ENCODE measurements at places on chromosomes 1 and 21.

DNA sequence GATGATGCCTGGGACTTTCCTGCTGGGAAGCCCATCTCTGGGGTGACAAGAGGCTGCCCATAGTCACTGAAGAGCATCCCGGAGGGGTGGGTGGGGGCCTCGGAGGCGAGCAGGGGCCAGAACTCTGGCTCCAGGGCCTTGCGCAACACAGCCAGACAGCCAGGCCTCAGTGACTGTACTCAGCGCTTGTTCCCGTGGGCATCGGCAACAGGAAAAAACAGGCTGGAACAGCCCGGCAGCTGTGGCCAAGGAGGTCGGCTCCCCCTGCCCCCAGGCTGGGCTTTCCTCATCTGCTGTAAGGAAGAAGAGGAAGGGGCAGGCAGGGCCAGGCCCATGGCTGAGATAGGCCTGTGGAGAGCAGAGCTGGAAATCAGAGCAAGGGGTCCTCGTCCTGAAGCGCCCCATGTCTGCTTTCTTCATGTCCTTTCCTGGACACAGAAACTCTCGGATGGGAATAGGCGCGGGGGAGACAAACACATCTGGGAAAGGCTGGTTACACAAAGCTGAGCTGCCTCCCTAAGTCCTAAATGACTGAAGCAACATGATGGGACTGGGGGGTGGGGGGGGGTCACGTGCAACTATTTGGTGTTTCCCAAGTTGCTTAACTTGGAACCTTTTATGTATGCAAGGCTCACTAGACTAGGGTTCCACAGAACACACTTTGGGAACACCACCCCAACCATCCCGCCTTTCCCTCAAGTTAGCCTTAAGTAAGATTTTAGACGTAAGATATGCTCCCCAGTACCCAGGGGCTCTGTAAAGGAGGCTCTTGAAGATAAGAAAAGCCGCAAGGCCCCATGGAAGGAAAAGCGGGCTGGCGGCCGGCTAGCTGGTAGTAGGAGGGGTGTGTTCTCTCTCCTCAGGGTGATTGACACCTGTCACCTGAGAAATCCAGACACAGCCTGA, 30.7 kb downstream of the HSPG2 start:
- DNase-seq, result no peak

- DNase-seq, result no peak
Measured at GRCh38 chr1:32759997-32760623, 57.0 kb downstream of the YARS1 start.

GRCh38 chr1:19009126-19009881, 52.8 kb upstream of the IFFO2 start:
- DNase-seq, result no peak

- no peak for DNase-seq
Measured at GRCh38 chr1:247574236-247574635, 13.9 kb upstream of the OR2G2 start.

- DNase-seq, result no peak
Measured at GRCh38 chr1:192488058-192488457, 87.5 kb upstream of the RGS1 start.

DNA sequence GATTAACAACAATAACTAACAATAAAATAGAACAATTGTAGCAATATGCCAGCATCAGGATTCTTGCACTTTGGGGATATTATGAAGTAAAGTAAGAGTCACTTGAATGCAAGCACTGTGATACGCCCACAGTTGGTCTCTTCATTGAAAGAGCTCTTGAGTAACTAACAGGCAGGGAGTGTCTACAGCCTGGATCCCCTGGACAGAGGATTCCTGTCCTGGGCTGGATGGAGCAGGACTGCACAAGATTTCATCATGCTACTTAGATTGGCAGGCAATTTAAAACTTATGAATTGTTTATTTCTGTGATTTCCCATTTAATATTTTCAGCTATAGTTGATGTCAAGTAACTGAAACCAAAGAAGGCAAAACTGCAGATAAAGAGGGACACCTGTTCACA, 13.7 kb upstream of the KRTAP19-5 start:
- DNase-seq, result no peak

DNA sequence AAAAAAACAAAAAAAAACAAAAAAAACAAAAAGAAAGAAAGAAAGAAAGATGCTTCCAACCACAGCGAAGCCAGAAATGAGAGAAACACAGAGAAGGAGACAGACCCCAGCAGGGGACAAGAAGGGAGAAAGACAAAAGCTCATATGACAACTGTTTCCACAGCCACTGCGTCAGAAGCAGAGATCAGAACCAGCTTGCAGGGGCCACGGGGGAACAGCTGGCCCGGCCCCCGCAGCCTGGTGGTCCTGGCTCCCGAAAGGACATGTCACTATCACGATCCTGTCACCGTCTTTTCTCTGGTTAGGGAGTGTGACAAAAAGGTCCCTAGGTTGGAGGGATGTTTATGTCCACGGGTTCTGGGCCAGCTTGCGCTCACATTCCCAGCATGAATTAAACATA, 60.7 kb downstream of the ACOT7 start:
- DNase-seq, result no peak
